Anterior cingulate cortex (tissue), 58 donors: ENCODE measurements at places on chromosomes 1 and 21.

DNA sequence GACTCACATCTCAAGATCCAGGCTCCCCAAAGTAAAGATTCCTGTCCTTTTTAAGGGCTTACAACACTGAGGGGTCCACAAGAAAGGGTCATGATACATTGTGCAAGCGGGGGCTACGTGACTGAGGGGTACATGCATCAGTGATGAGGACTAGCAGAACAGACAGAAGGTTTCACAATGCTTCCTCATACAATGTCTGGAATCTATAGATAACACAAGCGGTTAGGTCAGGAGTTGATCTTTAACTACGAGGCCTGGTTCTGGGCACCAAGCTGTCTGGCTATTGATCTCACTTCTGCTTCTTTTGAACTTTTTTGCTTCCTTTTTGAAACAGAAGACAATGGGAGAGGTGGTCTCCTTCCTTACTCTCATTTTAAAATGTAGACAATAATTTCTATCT, 718.6 kb downstream of the AMY1C start:
- DNase-seq, result no peak

DNA sequence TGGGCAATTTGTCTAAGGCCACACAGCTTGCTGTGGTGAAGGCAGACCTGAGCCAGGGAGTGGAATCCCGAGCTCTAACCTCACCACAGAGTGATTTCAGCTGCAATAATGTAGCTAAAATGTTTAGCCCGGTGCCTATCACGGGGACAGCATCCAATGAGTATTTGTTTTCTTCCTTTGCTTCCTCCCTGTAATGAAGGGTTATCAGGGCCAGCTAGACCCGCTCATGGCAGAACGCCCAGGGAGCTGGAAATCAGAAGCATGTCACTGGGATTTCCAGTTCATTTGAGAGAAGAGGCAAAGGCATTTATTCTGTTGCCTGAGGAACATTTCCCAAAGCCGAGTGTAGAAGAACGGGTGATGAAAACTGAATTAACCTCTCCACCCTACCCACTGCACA, 183.1 kb downstream of the ZSCAN20 start:
- DNase-seq, result no peak

DNA sequence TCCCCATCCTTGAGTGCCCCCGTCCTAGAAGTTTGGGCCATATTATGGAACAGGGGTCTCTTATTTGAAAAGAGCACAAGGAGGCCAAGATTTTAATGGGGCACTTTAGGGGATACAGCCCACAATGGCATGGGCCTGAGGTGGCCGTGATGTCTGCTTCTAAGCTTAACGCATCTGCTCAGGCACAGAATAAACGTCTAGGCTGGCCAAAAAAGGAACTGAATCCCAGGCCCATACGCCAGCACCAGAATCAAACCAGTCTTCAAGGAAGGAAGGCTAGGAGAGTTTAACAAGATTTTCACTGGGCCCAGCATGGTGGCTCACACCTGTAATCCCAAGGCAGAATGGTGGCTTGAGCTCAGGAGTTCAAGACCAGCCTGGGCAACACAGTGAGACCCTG, 9.2 kb upstream of the SARS1 start:
- no peak for DNase-seq

GRCh38 chr1:157497284-157497683, 55.0 kb downstream of the FCRL5 start:
- DNase-seq, result no peak

DNA sequence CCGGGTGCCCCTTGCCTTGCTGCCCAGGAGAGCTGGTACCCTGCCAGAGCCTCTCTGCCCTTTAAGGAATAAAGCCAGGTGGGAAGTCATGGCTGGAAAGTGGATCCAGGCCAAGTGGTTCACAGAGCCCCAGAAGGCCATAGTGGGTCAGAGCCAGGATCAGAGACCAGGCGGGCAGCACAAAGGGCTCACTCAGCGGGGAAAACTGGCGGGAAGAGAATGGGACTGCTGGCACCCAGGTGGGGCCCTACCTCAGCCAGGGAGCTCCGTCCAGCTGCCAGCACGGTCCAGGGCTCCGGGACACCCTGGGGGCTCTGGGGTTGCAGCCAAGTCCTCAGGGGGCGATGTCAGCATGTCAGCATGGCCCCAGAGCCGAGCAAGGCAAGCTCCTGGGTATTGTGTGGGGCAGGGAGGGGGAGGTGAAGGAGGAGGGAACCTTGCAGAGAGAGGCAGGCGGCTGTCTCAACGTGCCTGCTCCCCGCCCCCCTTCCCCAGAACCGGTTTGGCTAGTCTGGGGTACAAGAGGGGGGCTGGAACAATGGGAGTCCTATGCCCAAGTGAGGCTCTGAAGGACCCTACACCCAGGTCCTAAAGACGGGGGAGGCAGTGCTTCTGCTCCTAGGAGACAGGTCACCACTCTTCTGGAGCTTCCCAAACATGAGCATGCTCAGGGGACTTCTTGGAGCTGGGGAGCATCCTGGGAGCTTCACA, at the start of gene ARHGEF19:
ARHGEF19 (minus strand) TSS at position 402 of the 711 bp plus-strand sequence. CDS start 3,598 bp downstream, outside the sequence.
- no peak for DNase-seq

GRCh38 chr1:201408176-201408833, 9.2 kb upstream of the LAD1 start:
- DNase-seq, result peak; percentile 13
